Central memory CD8-positive, alpha-beta T cell (primary cell): ENCODE measurements at places on chromosomes 13 and 19.

- no peak for DNase-seq
Observed at GRCh38 chr19:30622276-30622675, 250.1 kb downstream of the ZNF536 start.

- DNase-seq = no peak
Observed at GRCh38 chr19:53876651-53877224, 5.3 kb upstream of the PRKCG start.

GRCh38 chr19:47000373-47000772, 19.3 kb upstream of the NPAS1 start:
- no peak for DNase-seq

DNA sequence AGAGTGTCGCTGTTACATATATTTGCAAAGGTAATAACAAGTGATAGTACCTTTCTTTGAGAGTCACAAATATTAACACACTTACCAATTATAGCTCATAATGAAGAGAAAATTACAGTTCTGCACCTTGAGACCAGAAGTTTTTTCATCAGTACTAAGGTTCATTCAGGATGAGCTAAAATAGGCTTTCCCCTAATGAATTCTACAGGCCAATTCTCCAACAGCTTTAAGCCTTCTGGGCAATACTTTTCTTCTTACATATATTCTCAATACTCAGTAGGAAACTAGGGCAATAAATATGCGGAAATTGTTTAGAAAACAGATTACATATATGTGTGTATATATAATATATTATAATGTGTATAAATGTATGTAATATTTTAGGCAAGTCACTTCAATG, 2672.8 kb upstream of the PCDH20 start:
- DNase-seq = no peak

DNA sequence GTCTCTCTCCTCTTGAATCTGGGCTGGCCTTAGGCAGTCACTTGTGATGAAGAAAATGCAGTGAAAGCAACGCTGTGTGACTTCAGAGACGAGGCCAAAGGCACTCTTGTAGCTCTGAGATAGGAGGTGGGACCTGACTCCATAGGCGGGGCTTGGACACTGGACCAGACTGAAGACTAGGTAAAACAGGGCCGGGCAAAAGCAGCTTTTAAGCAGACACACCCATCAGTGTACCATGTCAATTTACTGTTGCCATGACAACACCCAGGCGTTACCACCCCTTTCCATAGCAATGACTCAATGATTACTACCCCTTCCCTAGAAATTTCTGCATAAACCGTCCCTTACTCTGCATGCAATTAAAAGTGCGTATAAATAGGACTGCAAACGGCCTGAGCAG, 6.6 kb upstream of the EID2 start:
- no peak for DNase-seq

GRCh38 chr19:52722062-52723003, 12.5 kb downstream of the ZNF611 start:
- no peak for DNase-seq

DNA sequence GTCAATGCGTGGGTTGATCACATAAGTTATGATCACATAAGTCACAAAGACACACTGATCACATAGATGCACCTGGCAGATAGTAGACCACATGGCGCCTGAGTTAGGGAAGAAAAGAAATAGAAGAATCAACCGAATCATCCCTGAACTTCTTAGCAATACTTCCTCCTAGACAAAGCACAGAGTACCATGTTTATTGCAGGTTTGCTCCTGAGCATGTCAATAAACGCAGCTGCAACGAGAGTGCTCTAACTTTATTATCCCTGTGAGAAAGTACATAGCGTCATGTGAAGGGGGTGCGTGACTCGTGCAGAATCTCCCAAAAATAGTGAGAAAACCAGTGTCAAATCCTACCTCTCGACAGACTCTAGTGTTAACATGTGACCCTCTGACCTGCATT, 17.3 kb downstream of the NCR1 start:
- no peak for DNase-seq

DNA sequence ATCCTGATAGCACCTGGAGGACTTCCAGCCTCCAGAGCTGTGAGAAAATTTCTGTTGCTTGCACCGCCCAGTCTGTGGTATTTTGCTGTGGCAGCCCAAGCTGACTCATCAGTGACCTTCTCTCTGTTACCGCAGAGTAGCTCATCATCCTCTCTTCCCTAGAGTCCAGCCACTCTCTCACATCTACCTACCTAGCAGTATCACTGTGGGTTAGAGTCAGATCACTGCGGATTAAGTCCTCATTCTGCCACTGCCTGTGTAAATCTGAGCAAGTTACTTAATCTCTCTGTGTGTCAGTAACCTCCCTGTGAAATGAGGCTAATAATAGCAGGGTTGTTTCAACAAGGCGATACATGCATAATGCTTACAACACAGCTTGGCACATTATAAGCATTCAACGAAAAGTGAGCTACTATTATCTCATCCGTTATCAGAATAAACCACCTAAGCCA, 40.3 kb upstream of the USPL1 start:
- DNase-seq = no peak

DNA sequence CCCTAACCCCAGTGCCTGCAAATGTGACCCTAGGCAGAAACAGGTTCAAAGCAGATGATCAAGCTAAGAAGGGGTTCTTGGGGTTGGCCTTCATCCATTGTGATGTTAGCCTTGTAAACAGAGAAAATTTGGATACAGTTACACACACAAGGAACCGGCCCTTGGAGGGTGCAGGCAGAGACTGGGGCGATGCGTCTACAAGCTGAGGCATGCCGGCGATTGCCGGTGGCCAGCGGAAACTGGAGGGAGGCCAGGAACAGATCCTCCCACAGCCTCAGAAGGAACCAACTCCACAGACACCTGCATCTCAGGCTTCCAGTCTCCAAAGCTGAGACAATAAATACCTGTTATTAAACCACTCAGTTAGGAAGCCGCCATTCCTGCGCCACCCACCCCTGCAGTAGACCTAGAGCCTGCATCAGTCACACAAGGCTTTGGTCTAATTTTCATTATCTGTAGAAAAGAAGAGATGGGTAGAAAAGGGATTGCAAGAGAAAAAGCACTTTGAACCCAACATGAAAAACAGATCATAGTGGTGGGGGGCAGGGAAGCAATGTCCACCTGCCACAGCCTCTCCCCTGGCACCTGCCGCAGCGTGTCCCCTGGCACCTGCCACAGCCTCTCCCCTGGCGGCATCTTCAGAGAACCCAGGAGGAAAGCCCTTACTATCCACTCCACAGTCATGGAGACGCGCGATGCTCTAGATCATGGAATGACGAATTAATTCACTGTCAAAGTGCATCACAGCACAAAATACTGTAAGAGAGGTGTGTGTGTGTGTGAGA, 119.7 kb upstream of the SOX1 start:
- no peak for DNase-seq

- no peak for DNase-seq
Observed at GRCh38 chr13:47932950-47933923, 67.8 kb downstream of the SUCLA2 start.

DNA sequence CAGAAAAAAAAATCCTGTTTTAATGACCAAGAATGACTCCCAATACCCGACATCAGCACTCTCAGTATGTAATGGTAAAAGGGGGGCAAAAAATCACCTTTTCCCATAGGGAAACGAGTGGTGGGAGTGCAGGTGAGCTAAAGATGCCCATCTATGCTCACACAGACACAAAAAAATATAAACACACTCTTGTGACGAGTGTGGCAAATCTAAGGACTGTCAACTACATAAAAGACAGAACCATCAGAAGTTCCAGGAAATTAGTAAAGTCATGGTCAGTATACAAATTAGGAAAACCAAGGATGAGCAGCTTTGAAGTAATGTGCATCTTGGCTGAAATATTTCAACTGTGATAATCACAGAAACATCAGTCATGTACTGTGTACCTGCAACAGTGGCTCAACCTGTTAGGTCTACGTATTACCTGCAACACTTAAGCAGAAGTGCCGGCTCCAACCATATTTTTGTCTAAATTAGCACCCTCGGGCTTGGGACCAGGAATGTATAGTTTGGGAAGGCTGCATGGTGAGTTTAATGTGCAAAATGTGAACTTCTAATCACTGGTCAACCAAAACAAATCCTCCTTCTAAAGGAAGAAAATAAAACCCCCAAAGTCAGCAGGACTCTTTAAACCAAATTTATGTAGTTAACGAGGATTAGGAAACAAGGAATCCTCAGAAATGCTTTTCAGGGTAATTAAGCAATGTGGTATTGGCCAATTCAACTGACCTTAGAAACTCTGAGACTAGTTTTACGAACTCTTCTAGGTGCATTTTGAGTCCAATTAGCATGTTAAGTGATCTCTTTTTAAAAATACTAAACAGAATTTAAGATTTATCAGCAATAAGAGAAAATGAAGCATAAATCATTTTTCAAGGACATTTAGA, 24.3 kb downstream of the ANKRD10 start:
- DNase-seq = no peak

DNA sequence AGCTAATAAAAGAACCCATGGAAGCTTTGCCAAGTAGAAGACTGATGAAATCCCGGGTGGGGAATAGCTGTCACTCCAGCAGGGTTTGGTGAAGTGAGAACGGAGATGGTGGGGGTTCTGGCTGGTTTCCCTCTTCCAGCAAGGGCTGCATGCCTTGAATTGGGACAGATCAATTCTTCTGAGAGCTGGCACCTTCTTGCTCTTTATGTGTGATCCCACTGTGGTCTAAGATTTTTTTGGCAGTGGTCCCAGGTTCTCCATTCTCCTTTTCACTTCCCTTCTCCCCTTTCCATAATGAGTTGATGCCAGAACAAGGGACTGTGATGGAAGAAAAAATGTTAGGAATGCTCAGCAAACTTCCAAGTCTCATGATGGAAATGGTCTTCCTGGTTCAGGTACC, 50.0 kb downstream of the TNFSF11 start:
- no peak for DNase-seq

DNA sequence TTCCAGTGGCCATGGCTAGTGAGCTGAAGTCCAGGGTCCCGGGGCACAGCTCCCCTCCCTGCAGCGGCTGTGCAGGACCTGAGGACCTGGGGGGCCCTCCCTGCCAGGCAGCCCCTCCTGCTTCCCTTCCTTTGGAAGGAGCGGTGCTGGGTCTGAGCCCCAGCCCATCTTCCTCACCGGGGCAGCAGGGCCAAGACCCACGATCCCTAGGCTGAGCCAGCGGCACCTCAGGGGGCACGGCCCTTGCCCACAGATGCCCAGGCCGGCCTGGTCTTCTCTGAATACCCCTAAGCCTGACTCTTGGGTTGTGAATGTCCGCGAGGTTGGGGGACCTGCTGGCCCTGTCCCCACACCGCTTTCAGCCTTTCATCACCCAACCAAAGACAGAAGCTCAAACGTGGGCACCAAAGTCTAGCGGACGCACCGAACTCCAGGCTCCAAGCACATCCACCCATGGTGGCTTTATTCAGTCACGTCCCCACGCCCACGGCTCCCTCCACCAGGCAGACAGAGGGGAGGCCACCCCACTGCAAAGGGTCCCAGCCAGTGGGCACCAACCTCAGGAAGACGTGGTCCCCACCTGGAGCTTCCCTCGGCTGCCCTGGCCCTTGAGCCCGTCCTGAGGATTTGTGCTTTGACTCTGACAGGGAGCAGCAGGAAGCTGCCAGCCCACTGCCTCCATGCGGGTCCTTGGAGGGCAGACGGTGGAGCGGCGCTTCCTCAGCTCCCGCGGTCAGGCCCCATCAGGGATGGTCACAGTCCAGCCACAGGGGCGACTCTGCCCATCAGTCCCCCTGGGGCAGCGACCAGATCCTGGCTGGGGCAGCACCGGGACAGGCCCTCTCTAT, 8.3 kb upstream of the MEX3D start:
- DNase-seq = no peak

- DNase-seq = no peak
Observed at GRCh38 chr13:91158017-91158395, 189.5 kb upstream of the MIR17HG start.

- DNase-seq = no peak
Observed at GRCh38 chr13:73366241-73366640, 307.4 kb downstream of the KLF5 start.

DNA sequence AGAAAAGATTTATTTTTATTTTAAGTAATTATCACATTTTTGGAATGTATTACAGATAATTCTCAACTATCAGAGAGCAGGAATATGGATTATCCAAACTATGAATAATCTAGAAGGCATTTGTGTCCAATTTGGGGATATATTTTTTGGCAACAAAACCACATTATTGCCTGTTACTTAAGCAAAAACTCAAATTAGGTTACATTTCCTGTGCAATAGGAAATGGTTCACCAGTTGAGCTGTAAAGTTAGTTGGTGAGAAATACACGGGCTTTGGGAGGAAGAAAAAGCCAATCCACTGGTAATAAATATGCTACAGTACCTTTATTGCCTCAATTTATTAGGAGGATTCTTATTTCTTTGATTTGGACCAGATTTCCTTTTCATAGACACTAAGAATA, 1075.2 kb downstream of the PCDH9 start:
- DNase-seq = no peak

DNA sequence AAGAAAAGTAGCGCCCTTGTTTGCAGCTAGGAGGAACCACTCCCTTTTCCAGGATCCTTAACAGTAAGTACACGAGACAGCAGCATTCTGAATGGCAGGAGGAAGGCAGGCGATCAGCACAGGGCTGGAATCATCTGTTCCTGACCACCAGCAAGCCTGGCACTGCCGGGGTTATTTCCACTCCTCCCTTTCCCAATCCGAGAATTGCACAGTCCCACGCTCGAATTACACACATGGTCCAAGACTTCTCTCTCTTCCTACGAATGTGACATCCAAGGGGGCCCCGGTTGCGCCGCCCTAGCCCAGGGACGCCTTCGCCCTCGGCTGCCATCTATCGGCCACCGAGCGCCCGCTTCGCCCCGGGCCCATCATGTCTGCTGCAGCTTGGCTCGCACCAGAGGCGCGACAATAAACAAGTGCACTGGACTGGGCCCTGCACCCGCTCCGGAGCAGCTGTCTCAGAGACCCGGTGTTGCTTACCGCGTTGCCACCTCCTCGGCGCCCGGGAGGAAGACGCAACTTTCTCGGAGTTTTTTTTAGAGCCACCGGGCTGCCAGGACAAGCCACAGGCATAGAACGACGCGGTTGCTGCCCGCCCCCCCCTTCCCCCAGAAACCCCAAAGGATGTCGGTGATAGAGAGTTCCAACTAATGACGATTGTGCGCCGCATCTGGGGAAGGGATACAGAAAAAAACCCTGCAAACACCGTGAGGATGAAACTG, at the start of gene SLITRK5:
TSS of gene SLITRK5 (plus strand) at position 341 of the 722 bp plus-strand sequence. CDS start 4,018 bp downstream, outside the sequence.
- no peak for DNase-seq

GRCh38 chr13:101996954-101997353, 404.9 kb downstream of the FGF14 start:
- no peak for DNase-seq

DNA sequence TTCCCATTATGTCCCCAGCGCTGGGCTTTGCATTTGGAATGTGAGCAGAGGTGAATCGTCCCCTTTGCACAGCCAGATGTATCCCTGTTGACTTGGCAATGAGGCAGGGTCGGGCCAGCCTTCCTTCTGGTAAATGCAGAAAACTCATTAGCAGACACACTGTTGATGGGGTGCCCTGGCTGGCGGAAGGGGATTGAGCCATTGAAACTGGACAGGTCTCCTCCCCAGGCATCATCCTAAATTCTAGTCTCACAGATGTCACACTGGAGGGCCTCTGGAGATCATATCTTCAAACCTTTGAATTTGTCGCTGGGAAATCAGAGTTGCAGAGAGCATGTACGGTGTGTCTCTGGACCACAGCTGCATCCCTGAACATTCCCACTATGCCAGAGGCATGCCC, 219.5 kb upstream of the TSHZ3 start:
- DNase-seq = no peak

GRCh38 chr13:91468301-91468700, 69.9 kb downstream of the GPC5 start:
- no peak for DNase-seq

- DNase-seq = no peak
Observed at GRCh38 chr13:45909673-45910072, 58.1 kb upstream of the SIAH3 start.
